ENCODE measurements at places on chromosomes 16 and 17.

- DNase-seq = no peak
Observed at GRCh38 chr17:7626956-7627249, 718 bp downstream of the SAT2 start.

- DNase-seq = no peak
Observed at GRCh38 chr17:8072341-8072728, 15.2 kb downstream of the ALOX12B start.

GRCh38 chr16:69436896-69437295 is 12.5 kb downstream of the CYB5B start:
- DNase-seq = no peak

- no peak for DNase-seq
Observed at GRCh38 chr16:1721372-1721771, 15.4 kb downstream of the MAPK8IP3 start.

DNA sequence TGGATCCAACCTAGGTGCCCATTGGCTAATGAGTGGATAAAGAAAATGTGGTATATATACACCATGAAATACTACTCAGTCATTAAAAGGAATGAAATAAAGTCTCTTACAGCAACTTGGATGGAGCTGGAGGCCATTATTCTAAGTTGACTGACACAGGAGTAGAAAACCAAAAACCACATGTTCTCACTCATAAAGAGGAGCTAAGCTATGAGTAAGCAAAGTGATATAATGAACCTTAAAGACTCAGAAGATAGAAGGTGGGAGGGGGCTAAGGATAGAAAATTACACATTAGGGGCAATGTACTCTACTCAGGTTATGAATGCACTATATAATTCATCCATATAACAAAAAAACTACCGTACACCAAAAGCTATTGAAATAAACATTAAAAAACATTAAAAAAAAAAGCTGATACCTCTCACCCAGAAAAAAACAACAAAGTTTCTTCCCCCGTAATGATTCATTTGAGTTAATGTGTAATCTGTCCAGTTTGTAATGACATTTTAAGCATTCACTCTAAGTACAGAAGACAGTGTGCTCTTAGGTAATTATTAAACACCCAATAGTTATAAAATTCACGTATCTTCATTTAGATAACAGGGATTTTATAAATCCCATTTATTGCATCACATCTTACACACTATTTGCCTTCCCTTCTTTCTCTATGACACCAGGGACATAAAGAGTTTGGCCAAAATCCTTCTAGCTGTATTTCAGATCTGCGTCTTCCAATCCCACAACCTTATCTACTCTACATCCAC is 941.5 kb downstream of the CDH11 start:
- no peak for DNase-seq

DNA sequence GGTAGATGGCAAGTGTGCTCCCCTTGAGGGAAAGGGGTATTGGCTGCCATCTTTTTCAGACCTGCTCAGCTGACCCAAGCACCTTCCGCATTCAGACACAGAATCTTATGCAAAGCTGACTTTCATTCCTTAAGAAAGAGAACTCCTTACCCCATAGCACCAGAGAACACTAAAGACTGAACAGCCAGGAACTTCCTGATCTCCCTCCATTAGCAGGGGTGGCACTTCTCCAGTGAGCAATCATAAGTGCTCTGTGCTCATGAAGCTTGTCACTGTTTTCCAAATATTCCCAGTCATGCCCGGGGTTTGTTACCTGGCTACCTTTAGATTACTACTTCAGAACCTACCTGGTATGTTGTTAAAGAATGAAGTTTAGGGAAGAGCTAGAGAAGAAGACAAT is 11.9 kb downstream of the HSD17B2 start:
- no peak for DNase-seq

DNA sequence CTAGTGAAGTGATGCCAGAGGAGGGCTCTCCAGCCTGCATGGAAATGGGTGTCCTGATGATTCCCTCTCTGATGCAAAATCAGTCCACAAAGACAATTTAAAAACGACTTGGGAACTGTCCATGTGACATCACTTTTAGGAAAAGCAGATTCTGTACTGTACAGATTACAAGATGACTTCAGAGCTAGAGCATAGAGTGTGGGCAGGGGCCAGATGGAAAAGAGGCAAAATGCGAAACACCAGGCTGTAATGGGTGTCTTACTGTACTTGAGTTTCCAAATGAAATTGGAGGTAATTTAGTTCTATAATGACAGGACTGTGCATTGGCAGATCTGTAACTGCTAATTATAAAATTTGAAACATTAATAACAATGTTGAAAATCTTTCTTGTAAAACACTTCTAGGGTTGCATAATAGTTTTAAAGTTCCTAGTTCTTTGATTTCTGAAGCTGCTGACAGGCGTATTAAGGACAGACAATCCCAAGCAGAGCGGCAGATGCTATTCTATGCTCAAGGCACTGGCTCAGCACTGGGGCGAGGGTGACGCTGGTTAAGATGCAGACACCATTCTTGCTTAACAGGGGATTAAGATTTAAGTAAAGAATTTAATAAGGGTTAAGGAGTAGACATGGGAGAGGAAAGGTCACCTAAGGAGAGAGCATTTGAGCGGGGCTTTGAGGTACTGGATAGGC is 29.6 kb downstream of the OGFOD1 start:
- peak; percentile 9 for DNase-seq

GRCh38 chr16:66703406-66704215 is 7.1 kb upstream of the CMTM4 start:
- DNase-seq = no peak

DNA sequence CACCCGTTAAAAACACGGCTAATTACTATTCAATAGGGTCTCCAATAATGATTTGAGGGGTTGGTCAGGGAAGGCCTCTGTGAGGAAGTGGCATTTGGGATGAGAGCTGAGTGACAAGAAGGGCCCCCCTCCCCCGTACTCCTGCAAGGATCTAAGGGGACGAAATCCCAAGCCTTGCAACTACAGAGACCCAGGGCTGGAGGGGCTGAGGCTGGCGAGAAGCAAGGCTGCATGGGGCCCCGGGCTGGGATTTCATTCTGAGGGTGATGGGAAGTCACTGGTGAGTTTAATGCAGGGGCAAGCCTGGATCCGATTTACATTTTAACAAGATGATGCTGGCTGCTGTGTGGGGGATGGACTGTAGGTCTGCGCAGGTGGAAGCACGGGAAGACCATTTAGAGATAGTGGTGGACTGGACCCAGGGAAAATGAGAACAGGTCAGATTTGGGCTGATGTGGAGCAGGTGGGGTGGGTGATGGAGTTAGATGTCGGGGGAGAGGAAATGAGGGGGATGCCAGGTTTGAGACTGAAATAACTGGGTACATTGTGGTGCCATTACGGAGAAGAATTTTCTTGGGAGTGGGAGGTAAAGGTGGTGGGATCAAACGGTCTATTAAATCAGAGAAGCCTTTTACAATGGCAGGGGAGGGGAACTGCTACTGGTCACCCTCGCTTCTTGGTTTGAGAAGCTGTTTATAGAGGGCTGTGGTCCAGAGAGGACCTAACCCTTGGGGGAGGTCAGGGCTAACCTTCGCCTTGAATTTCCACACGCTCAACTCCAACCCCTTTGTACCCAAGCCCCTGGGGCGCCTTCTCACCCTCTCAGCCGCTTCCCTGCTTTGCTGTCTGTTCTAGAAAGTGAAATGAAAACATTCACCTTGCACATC is 932 bp upstream of the MYBBP1A start:
- peak; percentile 44 for DNase-seq

GRCh38 chr16:78213751-78214150 is 114.3 kb downstream of the WWOX start:
- DNase-seq = no peak

GRCh38 chr17:27609611-27610303 is 21.2 kb upstream of the LGALS9 start:
- DNase-seq = no peak

- DNase-seq = no peak
Observed at GRCh38 chr16:58518083-58518979, 3.0 kb downstream of the SETD6 start.

GRCh38 chr16:67391424-67392300 is 1.6 kb downstream of the TPPP3 start:
- DNase-seq = peak; percentile 24

DNA sequence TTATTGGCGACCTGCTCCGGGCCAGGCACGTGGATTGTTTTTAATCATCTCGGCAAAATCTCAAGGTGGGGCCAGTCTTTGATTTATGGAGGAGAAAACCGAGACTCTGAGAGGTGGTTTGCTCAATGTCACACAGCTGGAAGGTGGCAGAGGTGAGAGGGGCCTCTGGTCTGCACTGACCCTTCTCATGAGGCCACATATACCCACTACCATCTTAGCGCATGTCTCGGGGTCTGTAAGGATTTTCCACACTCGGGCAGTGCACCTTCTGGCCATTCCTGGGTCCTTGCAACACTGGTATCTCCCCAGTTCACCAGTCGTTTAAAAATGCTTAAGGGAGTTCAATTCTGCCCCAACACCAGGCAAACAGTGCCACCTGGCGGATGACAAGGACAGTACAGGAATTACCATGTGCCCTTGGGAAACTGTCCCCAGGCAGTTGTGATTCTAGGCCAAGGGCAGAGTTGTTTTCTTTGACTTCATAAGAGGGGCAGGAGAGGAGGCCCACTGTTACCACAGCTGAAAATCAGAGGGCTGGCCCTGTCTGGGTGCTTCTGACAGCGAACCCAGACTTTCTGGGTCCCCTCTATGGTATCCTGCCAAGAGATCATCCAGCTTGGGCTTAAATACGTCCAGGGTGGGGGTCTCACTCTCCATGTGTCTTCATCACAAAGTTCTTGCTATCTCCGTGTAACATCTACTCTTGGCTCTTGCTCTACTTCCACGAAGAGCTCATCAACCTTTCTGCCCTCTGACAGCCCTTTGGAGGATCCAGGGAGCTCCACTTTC is 39.4 kb upstream of the RAI1 start:
- DNase-seq = peak; percentile 81

DNA sequence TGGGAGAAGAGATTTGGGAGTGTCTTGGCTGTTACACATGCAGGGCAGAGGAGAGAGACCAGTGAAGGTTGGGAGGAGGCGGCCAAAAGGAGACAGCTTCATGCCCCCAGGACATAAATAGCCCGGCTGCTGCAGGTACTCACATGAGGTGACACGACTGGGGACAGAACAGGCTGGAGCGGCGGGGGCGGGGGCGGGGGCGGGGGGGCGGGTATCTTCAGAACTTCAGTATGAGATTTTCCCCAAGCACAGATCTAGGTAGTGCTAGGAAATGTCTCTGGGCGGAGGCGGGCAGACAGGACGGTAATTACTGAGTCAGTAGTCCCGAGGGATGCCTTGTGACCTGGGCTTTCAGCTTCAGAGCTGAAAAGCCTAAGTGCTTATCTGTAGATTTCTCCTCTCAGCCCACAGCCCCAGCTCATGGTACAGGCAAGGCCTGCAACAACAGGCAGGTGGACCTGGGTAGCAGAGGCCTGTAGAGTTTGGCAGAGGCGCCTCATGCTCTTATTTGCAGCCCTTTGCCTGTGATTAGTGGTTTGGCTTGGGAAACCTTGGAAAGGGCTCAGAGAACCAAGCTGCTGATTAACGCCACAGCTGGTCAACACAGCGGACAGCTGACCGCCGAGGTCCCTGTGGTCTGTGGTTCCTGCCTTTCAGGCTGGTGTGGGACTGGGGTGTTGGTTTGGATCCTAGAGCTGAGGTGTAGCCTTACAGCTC is 24.5 kb downstream of the UNK start:
- no peak for DNase-seq

- no peak for DNase-seq
Observed at GRCh38 chr16:19356024-19356952, 61.4 kb upstream of the TMC5 start.

- DNase-seq = no peak
Observed at GRCh38 chr16:49396206-49396720, 22.7 kb downstream of the C16orf78 start.

DNA sequence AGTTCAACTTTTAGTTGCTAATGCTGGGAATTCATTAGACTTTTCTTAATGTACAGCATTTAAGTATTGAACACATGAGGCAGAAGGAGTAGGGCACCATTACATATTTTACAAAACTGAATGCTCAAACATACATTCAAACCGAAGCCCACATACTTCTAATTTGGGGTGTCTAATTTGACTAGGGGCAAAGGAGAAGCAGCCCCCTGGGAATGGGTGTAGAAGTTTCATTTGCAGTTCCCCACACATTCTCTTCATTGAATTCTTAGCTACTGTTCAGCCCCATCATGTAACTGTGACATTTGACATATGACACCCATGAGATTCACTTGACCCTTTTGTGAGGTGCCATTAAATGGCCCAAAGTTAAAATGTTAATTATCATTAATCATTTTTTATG is 16.4 kb downstream of the IRX6 start:
- no peak for DNase-seq

DNA sequence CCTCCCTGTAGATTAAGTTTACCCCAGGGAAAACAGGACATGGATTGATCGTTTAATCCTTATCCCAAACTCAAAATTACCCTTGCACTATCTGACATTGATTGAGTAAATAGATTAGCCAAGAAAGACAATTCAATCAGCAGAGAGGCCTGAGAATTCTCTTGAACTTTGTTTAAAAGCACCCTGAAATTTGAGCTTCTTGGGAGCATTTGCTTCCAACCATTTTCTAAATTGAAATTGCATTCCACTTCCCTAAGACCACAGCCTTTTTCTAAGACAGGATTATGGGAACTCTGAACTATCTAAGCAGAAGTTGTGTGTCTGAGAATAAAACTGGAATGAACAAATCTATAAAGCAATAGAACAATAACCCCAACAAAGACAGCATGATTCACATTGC is 76.6 kb upstream of the TNRC6A start:
- DNase-seq = no peak

DNA sequence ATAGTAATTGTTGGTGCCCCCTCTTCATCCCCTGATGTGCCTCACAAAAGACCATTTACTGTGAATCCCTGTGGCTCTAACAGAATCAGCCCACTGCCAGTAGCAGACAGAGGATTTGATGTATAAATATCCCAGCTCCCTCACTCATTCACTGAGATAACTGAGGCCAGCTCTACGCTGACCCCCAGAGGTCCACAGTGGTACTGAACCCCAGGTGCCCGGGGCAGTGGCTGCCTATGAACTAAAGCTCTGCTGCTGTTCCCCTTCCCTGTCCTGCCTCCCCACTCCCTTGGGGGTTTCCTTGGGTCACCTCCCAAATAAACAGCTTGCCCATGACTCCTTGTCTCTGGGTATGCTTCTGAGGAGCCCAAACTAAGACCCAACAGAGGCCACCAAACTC is 295.8 kb downstream of the FOXL1 start:
- no peak for DNase-seq

- DNase-seq = peak; percentile 64
Observed at GRCh38 chr17:48052956-48053757, 5.0 kb downstream of the NFE2L1 start.

- DNase-seq = no peak
Observed at GRCh38 chr17:68424203-68424602, 33.1 kb downstream of the WIPI1 start.

DNA sequence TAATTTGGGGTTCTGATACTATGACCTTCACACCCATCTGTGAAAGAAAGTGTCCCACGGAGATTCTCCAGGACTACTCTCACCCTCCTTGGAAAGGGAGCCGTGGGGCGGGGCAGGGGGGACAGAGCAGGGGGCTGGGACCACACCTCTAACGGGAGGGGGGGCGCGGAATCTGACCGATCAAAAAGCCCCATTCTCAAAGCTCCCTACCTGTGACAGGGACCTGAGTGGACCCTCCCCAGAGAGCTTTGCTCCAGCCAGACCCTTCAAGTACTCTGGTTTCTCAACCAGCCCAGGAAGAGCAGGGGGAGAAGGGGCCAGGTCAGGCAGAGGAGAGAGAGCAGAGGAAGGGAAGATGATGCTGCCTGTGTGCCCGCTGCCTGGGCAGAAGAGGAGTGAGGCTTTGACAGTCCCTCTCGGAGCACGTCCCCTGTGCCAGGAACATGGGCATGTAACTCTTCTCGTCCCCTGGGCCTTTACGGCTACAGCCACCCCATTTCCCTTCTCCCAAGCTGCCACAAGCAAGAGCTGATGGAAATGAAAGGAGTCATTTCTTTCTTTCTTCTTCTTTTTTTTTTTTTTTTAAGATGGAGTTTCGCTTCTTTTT is 682 bp downstream of the XAF1 start:
- DNase-seq = no peak
